ENCODE measurements at places on chromosomes 5 and 9.

GRCh38 chr5:40452874-40453624, 226.7 kb upstream of the PTGER4 start:
- no peak for DNase-seq

- DNase-seq = no peak
Observed at GRCh38 chr9:91776409-91777291, 173.4 kb downstream of the ROR2 start.

GRCh38 chr9:91119142-91119541, 242.6 kb downstream of the AUH start:
- no peak for DNase-seq

DNA sequence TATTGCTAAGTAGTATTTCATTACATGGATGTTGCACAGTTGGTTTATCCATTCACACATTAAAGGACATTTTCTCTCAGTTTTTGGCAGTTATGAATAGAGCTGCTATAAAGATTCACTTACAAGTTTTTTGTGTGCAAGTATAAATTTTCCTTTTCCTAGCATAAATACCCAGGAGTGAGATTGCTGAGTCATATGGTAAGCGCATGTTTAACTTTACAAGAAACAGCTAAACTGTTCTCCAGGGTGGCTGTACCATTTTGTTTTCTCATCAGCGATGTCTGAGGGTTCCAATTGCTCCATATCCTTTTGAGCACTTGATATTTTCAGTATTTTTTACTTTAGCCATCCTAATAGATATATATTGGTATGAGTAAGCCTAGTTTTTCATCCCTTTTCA, 16.4 kb upstream of the ABCA1 start:
- no peak for DNase-seq
